ENCODE measurements at places on chromosomes 7 and 10.

DNA sequence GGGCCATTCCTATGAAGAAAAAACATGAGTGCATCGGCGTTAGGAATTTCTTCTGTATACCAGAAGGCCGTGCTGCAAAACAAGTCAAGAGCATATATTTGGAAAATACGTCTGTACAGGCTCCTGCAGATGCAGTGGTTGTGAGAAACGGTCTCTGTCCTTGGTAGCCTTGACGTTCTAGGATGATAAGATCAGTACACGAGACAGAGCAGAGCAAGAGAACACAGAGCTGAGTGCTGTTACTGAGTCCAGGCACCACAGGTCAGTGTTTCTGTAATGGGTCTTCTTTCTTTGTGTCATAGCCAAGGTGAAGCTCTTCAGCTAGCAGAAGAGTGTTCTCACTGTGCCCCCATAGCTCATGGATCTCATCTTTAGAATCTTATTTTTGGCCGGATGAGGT is 62.8 kb downstream of the WDR37 start:
- no peak for DNase-seq

DNA sequence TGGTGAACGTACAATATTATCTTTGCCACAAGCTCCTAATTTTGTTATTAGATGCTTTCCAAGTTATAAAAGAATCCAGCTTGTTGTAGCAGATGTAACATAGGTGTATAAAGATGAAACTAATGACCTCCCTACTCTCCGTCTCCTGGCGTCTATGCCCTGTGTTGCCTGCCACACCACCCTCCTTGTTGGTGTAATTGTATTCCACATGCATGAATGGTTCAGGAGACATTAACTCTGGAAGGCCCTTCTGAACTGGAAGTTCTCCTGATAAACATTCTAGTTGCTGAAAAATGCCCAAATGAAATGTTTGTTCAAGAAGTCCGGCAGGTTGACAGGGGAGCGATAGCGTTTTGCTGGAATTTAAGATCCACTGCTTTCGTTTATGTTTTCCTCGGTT is 53.9 kb upstream of the SEPHS1 start:
- no peak for DNase-seq

DNA sequence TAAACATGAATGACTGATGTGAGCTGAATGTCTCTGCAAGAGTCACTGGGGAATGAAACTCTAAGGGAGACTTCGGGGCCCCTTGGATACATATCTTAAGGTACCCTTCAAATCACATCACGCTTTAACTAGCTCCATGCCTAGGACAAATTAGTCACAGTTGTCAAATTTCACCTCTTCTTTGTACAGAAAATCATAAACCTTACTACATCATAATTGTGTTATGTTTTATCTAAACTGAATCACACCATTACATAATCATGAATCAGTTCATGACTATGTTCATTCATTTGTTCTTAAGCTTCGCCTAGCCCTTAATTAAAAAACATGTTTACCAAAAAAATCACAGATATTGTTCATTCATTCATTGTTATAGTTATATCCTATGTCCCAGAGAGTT is 2.1 kb upstream of the SLC13A1 start:
- DNase-seq: no peak

GRCh38 chr7:26440233-26441001 is 148.8 kb downstream of the SNX10 start:
- DNase-seq: no peak

DNA sequence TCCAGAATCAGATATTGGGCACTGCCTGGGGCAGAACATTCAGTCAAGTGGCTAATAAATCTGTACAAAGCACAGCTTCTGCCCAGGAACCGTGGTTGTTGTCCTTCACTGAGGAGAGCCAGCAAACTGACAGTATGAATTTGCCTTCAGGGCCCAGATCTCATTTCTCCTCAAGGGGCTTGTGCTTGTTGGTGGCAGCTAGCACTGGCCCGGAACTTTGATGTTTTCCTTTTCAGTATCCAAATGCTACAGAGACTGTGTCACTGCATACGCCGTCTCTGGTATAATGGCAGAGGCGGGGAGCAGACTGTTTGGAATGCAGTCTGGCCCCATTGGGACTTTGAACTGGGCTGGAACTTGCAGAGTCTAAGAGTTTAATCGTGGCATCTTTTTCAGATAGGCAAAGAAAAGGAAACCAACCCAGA is 30.4 kb upstream of the ADD3 start:
- DNase-seq: no peak

GRCh38 chr7:71470326-71470725 is 338.4 kb downstream of the GALNT17 start:
- DNase-seq: no peak

- DNase-seq: no peak
Observed at GRCh38 chr7:74275401-74275881, 13.8 kb upstream of the CLIP2 start.

GRCh38 chr7:5774790-5775189 is 6.7 kb downstream of the RNF216 start:
- no peak for DNase-seq

DNA sequence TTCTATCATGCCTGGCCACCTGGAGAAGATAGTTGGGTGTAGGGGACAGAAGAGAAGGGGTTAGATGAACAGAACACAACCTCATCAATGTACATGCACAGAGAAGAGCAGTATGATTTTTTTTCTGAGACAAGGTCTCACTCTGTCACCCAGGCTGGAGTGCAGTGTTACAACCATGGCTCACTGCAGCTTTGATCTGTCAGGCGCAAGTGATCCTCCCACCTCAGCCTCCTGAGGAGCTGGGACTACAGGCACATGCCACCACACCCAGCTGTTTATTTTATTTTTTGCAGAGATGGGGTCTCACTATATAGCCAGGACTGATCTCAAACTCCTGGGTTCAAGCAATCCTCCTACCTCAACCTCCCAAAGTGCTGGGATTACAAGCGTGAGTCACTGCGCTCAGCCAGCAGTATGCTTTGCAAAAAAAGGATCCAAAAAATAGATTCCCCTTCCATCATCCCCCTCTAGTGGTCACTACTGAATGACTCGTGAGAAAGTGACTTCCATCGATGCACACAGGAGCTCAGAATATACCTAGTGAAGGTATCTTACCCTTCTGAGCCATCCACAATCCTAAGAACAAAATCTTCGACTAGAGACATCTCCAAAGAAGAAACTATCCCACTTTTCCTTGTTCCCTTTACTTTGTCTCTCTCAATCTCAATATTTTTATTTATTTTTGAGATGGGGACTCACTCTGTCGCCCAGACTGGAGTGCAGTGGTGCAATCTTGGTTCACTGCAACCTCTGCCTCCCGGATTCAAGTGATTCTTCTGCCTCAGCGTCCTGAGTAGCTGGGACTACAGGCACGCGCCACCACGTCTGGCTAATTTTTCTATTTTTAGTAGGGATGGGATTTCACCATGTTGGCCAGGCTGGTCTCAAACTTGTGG is 21.0 kb downstream of the ZCWPW1 start:
- no peak for DNase-seq

DNA sequence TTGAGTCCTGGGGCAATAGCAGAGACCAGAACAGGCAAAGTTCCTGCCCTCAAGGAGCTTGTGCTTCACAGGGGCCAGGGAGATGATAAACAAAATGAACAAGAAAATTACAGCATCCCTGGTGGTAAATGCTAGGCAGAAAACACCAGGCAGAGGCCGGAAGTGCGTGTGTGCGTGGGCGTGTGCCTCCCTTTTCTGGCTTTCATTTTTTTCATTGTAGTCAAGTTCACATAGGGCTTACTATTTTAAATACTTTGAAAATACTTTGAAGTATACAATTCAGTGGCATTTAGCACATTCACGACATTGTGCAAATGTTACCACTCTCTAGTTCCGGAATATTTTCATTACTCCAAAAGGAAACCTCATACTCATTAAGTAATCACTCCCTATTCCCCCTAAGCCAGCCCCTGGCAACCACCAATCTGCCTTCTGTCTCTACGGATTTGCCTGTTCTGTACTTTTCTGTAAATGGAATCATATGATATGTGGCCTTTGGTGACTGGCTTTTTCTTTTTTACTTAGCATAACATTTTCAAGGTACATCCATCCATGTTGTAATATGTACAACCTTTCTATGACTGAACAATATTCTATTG is 88.1 kb upstream of the PDCD4 start:
- DNase-seq: no peak

DNA sequence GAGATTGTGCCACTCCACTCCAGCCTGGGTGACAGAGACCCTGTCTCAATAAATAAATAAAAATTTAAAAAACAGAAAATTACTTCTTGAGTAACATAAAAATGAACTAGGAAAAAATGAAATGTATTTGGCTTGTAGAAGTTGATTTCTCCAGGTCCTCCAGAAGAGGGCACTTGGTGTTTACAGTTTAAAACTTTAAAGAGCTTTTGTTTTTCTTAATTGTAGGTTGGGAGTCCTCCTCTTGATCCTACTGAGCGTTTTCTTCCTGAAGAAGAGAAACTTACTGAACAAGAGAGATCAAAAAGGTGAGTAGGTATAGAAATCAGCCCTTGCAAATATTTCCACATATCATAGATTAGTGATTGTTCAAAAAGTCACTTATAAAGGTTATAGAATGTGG is 16.2 kb downstream of the KIFBP start:
- DNase-seq: no peak

DNA sequence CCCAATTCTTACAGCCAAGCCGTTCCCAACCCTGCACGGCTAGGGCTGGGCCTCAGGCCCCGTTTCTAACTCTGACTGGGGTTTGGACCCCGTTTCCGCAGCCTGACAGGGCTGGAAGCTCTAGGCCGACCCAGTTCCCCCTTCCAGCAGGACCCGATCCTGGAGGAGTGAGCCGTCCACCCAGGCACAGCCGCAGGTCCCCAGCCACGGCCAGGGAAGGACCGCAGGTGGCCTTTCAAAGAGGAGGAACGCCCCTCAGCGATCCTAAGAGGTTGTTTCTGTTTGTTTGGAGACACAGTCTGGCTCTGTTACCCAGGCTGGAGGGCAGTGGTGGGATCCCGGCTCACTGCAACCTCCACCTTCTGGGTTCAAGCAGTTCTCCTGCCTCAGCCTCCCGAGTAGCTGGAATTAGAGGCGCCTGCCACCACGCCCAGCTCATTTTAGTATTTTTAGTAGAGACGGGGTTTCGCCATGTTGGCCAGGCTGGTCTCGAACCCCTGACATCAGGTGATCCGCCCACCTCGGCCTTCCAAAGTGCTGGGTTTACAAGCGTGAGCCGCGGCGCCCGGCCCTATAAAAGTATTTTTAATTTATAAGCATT is 778 bp upstream of the GET4 start:
- DNase-seq: no peak

- no peak for DNase-seq
Observed at GRCh38 chr10:132609211-132609610, 71.6 kb downstream of the INPP5A start.

DNA sequence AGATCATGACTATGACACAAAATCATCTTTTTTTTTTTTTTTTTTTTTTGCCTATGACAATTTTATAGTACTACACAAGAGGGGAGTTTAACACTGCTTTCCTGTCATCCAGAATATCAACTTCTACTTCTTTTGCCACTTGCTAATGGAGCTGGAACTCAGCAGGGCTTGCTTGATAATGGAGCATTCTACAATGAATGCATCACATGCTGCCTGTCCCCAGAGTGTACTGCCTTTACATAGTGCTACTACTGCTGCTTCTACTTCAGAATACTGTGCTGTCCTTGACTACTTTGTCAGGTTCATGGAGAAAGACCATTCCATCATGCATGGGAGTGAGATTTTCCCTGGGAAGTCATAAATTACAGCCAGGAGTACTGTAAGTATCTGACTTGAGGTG is 338.6 kb upstream of the SEMA3A start:
- no peak for DNase-seq

- peak; percentile 40 for DNase-seq
Observed at GRCh38 chr10:117980216-117980615, 66.5 kb downstream of the RAB11FIP2 start.

- DNase-seq: no peak
Observed at GRCh38 chr10:28444031-28444430, 88.9 kb upstream of the WAC start.

- no peak for DNase-seq
Observed at GRCh38 chr7:110407706-110408105, 683.2 kb upstream of the LRRN3 start.

DNA sequence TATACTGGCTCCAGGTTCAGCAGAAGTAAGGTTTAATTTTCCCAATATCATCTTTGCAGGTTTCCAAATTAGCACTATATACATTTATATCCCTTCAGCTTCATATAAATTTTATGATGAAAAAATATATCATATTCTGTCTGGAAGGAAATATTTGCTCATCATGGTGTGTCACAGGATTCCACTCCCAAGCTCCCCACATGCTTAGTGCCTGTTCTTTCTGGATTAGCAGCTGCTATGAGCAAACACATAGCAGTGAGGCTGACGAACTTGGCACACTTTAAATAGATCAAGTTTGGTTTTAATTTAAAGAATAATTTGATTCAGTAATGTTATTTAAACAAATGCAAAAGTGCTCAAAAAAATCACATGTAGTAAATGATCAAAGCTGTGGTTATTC is 251.9 kb downstream of the AGMO start:
- DNase-seq: peak; percentile 26

- DNase-seq: no peak
Observed at GRCh38 chr10:63703113-63703670, 182.0 kb downstream of the REEP3 start.

DNA sequence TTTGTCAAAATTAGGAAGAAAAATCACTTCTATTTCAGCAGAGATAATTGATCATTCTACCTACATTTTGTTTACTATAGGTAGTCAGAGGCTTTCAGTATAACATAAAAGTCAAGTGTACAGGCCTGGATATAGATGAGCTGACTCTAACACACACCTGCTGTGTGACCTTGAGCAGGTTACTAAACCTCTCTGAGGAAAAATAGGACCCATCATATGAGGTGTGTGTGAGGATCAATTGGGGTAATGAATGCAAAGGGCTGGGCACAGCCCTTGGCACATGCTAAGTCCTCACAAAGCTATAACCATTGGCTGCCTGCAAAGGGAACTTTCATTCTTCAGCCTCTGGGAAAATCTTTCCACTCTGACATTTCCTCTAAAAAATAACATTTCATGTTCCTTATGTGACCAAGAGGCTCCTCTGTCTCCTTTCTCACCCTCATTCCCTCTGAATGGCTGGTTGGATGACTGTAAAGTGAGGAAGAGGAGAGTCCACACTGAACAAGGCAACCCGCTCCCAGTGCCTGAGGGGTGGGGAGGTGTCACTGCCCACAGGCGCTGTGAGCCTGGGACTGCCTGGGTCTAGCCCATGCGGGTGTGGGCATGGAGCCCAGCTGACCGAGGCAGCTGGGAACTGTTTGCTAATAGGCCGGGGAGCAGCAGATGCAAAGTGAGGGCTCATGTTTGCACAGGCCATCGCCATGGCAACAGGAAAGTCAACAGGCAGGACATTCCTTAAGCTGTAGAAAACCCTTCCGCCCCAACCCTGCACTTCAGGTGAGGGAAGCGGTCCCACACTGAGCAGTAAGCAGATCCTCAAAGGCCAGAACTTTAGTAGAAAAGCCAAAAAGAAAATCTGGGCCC is 36.8 kb downstream of the MYOF start:
- DNase-seq: peak; percentile 89

- no peak for DNase-seq
Observed at GRCh38 chr10:93245779-93246178, 172.1 kb downstream of the CYP26A1 start.

- no peak for DNase-seq
Observed at GRCh38 chr7:120867932-120868331, 10.0 kb upstream of the TSPAN12 start.

- no peak for DNase-seq
Observed at GRCh38 chr7:13016592-13017332, 329.3 kb downstream of the ARL4A start.
